Memory B cell (primary cell): ENCODE measurements at places on chromosomes 16 and 17.

DNA sequence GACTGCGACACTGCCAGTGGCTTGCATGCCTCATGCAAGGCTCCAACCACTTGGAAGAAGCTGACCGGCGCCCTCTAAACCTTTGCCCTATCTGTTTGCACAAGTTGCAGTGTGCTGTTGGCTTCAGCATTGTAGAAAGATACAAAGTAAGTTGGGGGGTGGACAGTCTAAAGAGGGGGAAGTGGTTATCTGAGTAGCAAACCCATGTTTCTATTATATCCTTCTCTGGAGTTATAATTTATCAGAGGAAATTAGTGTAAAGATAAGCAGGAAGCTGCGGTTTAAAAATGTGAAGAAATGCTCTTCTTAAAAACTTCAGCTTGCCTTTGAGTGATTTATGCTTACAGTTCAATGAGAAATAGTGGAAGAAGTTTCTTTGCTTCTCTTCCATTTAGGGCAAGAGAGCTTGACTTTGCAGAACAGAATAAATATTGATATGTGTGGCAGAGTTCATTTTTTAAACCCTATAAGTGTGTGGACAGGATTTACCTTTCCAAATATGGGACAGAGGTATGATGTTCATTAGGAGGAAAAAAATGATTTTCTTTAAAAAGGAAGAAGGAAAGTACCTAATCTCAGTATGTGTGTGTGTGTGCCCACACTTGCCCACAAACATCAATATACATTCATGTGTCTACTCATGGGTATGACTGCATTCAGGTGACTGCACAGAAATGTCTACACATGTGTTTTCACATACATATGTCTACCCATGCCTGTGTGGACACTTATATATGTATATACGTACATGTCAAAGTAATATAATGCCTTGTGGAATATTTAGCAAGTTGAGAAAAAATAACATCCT lies 8.1 kb downstream of the AMZ2 start:
- no peak for DNase-seq

GRCh38 chr16:7644811-7645210 lies 312.2 kb downstream of the RBFOX1 start:
- DNase-seq, result no peak

- no peak for DNase-seq
Observed at GRCh38 chr16:73125850-73126524, 78.1 kb upstream of the ZFHX3 start.

GRCh38 chr17:55649957-55650597 lies 72.6 kb downstream of the TMEM100 start:
- DNase-seq, result no peak

- no peak for DNase-seq
Observed at GRCh38 chr16:85363881-85364280, 249.2 kb upstream of the GSE1 start.

DNA sequence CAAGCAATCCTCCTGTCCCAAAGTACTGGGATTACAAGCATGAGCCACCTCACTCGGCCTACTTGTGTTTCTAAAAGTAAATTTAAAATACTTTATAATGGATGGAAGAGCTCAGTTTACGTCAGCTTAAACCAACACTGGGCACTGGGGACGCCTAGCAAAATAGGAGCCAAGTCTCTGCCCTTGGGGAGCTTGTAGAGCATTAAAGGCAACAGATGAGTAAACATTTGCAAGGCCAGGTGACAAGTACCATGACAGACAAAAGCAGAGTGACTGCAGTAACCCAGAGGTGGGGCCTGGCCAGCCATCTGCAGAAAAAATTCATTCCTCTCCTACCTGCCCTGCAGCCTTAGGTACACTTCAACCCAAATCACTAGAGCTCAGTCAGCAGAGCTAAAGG lies 12.1 kb upstream of the NLK start:
- DNase-seq, result no peak

- no peak for DNase-seq
Observed at GRCh38 chr16:9484881-9485280, 393.4 kb downstream of the HAPSTR1 start.

DNA sequence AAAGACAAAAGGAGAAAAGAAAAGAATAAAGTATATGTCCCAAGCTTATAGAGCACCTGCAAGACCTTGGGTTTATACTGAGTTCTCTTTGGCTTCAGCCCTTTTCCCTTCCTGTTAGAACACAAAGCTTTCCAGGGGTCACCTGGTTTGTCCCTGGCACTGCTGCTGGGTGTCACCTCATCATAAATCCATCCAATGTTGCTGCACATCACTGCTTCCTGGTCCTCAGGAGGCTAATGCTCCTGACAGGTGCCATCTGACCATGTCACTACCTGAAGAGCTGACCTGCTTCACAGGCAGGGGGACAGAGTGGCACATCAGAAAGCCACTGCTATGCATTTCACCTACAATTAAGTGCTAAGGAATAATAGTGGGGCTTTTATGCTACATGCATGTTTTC lies 164.6 kb upstream of the ELAC2 start:
- no peak for DNase-seq

DNA sequence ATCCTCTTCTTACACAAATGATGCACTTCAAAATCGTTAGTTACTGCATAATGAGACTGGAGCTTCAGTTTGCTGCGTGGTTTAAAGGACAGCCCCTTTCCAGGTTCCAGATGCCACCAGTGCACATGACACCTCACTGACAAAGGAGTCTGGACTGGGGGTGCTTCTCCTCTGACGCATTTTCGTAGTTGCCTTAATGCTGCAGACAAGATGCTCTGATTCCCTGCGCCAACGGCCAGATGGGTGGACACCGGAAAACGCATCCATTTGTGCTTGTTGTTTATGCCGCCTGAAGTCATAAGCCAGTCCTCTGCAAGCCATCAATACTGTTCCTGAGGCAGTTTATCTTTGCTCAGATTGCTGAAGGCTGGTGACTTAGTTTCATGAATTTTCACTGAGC lies 16.0 kb downstream of the FBXO31 start:
- no peak for DNase-seq

GRCh38 chr16:25256695-25257469 lies 763 bp downstream of the ZKSCAN2 start:
- DNase-seq, result peak; percentile 4

GRCh38 chr17:65131946-65132345 lies 5.2 kb upstream of the RGS9 start:
- DNase-seq, result no peak

GRCh38 chr17:42591411-42591810 lies 13.9 kb upstream of the PSMC3IP start:
- no peak for DNase-seq

DNA sequence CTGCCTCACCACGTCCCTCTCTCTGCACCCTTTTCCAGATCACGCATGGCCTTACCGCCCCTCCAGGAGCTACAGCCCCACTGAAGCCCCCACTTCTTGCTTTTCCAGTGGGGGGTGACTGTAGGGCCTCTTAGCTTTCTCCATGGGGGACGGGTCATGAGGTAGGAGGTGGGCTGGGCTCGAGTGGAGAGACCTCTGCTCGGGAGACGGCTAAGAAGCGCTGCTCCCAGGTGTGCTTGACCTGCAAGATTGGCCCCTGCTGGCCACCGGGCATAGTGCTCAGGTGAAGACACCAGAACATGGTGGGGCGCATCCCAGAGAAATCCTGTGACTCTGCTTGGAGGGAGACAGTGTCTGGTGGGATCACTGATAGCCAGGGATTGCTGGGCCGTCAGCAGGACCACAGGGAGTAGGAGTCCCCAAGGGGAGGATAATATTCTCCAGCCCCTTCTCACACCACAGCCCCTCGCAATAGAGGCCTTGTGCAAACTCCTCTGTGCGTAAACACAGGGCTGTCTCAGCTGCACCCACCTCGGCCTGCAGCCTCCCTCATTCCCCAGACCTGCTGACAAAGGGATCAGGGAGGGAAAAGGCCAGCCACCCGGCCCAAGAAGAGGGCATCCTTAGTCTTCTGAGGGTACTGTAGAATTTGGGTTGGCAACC lies 8.9 kb upstream of the GALK1 start:
- no peak for DNase-seq

GRCh38 chr17:78535273-78536197 lies 41.7 kb downstream of the DNAH17 start:
- DNase-seq, result no peak

DNA sequence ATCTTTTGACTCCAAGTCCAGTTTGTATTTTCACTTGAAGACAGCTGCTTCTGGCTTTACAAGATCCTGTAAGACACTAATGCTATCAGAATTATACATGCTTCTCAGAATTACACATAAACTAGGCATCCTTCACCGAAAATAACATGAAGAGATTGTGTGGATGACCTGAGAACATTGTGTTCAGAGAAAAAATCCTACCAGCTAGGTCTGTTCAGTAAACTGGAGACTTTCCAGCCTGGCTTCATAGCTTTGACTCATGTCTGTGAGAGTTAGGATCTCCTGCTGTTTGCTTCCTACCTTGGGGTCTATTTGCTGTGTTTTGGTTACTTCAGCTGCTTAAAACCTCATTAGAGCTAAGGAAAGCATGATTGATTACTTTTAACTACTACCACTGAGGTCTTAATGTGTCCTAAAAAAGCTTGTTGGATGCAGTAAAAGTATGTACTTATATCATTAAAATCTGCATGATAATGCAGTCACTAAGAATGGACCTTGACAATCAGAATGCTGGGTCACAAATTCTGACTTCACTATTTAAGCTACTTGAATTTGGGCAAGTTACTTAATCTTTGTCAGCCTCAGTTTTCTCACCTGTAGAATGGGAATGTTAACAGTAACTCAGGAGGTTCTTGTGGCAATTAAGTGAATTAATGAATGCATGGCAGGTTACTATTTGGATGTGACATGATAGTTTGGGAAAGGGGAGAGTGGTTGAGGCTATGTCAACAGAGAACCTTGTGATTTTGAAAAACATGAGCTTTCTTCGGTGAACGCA lies 8.0 kb upstream of the MYH13 start:
- no peak for DNase-seq

DNA sequence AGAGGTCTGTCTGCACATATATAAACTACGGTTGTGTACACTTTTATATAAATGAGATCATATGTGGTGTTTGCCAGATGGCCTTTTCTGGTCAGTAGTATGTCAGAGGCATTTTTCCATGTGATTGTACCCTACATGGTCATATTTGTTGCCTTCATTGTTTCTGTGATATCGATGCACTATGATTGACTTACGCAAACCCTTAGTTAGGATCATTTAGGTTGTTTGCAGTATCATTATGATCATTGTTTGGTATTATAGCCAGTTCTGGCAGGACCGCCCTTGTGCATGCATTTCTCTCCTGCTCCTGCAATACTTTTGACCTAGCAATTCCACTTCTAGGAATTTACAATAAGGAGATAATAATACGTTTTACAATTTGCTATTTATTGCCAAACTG lies 169.1 kb downstream of the MSI2 start:
- DNase-seq, result no peak

DNA sequence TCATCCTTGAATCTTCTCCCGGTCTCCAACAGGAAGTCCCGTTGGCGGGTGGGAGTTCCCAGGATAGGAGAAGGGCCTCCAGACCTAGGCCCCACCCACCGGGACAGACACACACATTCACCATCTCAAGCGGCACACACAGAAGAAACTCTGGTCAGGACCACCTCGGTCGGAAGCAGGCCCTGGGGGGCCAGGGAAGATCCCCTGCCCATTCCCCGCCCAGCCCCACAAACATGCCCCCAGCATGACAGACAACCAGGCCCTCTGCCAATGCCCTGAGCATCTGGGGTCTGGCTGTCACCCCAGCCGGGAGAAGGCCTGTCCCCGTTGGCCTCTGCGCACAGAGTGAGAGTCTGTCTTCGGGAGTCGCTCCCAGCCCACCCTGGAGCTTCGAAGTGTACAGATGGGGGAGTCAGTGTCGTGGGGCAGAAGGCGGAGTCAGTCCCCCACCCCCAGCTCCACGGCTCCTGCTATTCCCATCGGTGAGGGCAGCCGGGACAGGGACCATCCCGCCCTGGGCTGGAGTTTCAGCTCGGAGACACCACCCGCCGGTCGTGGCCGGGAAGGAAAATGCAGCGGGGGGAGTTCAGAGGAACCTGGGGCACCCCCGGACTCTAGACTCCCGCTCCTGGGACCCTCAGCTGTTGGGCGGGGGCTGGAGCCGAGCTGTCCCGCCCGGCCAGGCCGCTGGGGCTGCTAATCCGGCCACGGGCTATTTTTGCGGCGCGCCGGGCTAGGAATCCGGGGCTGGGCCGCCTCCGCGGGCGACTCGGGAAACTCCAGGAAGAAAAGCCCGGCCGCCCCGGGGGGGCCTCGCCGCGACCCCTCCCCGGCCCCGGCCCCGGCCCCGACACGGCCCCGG lies 660 bp downstream of the RHBDF1 start:
- DNase-seq, result no peak

DNA sequence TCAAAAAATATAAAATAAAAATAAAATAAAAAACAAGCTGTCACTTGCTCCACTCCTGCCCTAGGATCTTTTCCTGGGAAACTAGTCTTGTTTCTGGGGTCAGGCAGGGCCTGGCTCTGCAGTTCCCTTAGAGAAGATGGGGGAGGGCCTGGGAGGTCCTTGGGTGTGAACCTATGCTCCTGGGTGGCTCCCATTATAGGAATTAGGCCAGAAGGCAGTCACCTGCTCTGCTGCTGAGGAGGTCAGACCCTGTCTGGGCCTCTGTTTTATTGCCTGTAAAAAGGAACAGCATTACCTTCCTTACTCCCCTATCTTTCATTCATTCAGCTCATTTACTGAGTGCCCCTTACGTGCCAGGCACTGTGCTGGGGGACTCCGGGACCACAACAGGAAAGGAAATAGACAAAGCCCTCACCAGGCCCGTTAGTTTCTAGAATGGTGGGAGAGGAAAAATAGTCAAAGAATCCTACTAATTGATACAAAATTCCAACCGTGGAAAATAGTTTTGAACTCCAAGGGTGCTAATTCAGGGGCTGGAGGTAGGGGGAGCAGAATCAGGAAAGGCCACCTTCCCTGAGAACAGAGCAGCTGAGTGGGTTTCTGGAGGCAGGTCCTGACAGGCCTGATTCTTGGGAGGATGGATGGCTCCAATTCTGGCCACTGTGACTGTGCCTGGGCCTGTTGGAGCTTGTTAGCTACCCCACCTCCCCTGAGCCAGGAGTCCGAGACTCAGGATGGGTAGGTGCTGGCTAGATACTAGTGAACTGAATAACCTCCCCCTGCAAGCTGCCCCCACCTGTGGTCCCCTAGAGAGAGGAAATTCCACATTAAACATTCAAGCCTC lies 1.3 kb upstream of the SLC46A1 start:
- no peak for DNase-seq

DNA sequence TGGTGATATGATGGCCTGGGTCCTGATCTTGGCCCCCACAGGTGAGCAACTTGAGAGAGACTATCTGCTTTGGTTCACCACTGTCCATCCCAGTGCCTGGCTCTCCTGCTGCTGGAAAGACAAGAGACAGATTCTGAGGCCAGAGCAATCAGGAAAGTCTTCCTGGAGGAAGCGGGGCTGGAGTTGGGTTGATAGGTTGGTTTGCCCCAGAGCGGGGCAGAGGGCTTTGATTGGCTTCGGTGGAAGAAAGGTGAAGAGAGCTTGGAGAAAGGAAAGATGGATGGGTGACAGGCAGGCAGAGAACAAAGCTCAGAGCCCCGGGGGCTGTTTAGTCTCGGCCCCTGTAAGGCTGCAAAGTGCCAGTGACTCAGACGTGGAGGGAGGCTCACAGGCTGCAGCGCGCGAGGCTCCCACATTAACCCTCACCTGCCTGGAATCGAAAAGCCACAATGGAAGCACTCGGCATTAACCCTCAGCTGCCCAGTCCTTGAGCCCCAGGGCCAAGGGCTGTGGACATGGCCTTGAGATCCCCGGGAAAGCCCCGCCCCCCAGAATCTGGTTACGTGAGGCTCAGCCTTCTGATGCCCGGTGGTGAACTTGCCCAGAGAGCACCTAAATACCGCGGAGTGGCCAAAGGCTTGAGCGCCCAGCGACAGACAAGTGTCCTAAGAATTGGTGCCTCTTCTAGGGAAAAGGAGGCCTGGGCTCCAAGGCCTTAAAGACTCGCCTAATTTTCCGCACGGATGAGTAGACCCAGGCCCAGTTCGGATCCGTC lies 996 bp upstream of the CPNE2 start:
- DNase-seq, result no peak

- DNase-seq, result no peak
Observed at GRCh38 chr16:79062821-79063220, 537.7 kb downstream of the MAF start.
